ENCODE measurements at places on chromosomes 5 and 9.

- DNase-seq, result no peak
These were observed 49.0 kb upstream of the ATG10 start for GRCh38 chr5:81922854-81923279.

- no peak for DNase-seq
These were observed 73.6 kb downstream of the CDH12 start for GRCh38 chr5:22779499-22779898.

DNA sequence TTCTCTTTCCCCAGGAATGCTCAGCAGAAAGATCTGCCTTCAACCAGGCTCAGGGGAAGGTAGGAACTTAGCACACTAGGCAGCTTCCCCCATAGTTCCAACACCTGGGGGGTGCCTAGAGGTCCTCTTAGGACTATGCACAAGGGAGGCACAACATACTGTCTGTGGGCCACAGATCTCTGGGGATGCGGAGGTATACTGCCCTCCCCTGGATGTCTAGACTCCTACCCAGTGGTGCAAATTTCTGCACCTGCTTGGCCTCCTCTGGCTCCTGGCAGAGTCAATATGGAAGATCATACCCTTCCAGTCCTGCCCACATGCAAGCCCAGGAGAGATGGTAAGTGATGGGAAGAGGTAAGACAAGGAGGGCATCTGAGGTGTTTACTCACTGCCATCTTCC is 247.5 kb upstream of the DAPK1 start:
- DNase-seq, result no peak

GRCh38 chr9:6782981-6783380 is 25.2 kb downstream of the KDM4C start:
- no peak for DNase-seq

- peak; percentile 47 for DNase-seq
These were observed 75.5 kb downstream of the SEMA4D start for GRCh38 chr9:89422151-89422975.

- DNase-seq, result no peak
These were observed 1587.6 kb upstream of the C9orf72 start for GRCh38 chr9:29160763-29161353.
